NCI-H2171 treated with DMSO at 0.1 percent for 48 hours (cell line): ENCODE measurements at places on chromosomes 1 and 21.

- no peak for DNase-seq
Observed at GRCh38 chr1:116389013-116389412, 16.0 kb downstream of the ATP1A1 start.

GRCh38 chr1:175222296-175222938, 29.8 kb upstream of the KIAA0040 start:
- DNase-seq = no peak

GRCh38 chr1:78088015-78088414, 42.2 kb downstream of the GIPC2 start:
- no peak for DNase-seq

GRCh38 chr1:177302357-177303044, 131.7 kb downstream of the BRINP2 start:
- no peak for DNase-seq

DNA sequence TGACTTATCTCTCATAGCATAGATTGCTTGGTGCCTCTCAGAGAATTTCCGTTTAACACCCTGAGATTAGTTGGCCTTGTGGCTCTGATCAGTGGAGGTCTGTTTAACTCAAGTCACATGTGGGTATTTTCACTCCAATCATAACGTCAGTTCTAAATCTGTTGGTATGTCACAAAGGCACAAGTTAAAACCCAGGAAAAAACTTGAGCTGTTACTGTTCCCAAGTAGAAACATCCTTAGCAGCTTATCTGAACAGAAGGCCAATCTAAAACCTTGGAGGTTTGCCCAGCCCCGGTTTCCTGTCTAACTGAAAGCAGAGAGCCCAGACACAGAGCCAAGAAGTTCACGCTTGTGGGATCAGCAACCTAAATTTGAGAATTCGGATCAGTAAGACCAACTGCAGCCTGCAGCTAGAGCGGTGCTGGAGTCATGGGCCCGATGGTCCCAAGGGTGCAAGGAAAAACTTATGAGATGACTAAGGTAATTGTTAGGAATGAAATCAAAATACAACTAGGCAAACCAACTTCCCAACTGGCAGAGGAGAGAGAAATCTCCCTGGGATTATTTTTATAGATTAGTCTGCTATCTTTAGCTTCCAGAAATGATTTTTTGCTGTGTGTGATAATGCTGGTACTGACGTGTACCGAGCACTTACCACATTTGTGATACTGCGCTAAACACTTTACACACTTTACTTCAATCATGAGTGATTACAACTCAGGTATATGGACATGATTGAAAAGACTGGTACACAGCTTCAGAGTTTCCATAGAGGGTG, 90.2 kb upstream of the C1orf21 start:
- peak; percentile 92 for DNase-seq

DNA sequence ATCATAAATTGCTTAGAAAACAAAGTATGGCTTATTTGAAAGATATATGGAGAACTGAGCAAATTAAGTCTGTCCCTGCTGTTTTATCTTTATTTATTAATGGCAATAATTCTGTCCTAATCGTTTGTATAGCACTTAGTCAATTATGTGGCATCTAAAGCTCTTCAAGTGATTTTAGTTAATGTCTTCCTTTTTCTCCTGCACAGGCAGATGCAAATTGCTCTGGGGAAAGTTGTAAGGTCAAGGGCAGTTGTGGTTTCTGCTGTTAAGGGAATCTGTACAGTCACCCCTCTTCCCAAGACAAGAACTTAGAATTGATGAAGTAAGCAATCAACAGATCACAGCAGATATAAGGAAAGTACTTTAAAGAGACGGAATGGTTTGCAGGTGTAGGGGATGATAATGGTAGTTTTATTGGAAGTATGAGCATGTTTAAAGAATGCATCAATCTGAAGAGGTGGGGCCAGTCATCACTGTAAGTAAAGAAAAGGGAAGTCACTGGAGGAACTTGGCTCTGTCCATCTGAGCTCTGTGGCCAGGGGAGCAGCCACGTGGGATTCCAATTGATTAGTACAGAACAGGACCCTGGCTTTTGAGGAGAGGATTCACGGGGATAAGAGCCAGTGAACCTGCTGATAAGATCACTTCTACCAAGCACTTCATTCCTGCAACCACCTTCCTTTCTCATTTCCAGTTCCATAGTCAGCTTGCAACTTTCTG, 116.0 kb upstream of the KCNJ6 start:
- no peak for DNase-seq

GRCh38 chr1:145977486-145978470, 13.3 kb downstream of the POLR3GL start:
- DNase-seq = peak; percentile 85

DNA sequence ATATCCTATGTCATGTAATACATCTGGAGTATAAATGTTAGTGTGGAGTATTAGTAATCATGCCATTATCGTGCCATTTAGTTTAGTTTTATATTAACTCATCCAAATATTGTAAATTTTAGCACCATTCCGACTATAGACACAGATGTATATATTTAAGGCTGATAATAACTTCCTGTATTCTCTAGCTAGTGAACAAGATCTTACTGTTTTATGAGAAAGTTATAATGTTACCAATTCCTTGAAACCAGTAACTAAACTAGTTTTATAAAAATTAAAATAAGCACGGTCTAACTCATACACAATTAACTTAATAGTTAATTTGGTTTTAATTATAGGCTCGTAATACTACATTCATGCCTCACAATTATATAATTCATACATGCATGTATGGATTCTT, 808.6 kb downstream of the USP25 start:
- no peak for DNase-seq

GRCh38 chr21:28773036-28773435, 219.6 kb downstream of the LTN1 start:
- no peak for DNase-seq

DNA sequence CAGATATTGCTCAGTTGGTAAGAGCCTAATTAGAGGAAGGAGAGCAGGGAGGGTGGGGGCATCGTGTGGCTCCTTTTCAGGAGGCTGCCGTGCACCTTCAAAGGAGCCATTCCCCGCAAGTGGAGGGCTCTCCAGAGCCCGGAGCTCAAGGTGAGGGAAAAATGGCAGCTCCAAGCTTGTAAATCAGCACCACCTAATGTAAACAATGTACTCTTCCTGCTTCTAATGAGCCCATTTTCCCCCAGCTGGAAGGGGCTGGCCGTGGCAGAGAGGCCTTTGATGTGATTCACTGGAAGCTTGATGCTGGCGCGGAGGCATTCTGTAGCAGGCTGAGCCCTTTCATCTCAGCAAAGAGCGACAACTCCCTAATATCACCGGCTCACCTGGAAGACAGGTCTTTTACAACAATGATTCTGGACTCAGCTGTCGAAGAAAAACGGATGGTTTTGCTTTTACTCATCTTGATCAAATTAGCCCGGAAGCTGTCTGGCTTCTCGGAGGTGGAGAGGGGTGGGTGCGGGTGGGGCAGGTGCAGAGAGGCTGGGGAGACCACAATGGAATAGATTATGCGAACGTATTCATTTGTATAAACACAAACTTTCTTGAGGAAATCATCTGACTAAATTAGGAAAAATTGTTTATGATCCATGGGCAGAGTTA, 112.5 kb downstream of the RRAGC start:
- no peak for DNase-seq

- no peak for DNase-seq
Observed at GRCh38 chr1:108114033-108114599, 86.0 kb downstream of the SLC25A24 start.

DNA sequence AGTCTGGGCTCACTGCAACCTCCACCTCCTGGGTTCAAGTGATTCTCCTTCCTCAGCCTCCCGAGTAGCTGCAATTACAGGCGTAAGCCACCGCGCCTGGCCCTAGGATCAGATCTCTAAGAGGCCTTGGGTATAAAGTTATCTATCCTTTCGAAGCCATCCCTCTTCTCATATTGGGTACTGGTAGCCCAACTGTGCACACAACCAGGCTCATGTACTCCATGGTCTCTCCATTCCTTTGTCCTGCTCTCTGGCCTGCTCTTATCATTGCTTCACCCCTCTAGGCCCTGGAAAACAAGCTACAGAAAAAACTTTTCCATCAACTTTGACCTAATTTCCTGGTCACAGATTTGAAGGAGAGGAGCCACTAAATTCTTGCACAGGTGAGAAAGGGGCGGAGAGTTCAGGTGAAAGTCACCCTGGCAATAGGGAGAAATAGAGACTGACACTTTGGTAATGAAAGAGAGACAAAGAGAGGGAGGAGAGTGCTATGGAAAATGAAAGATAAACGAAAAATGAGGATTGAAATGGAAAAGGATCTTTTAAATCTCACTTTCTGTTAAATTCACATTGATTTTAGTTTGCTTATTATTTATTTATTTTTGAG, 6.0 kb downstream of the TXNIP start:
- DNase-seq = peak; percentile 41

DNA sequence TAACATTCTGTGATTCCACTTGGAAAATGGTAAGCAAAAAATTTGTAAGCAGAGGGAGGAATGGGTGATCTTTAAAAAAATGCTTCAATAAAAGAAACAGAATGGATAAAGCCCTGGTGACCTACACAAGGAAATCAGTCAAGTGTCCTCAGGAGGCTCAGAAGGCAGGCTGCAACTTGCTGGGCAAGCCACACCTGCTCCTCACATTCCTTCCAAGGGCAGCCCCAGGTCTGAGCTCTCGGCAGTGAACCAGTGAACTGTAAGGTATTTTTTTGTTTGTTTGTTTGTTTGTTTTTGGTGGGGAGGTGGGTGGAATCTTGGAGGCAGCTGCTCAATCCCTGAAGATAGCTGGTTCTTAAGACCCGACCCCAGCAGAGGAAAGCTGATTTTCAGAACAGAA, 4.4 kb downstream of the TACSTD2 start:
- peak; percentile 66 for DNase-seq

GRCh38 chr1:168801032-168801745, 72.2 kb upstream of the DPT start:
- DNase-seq = no peak

DNA sequence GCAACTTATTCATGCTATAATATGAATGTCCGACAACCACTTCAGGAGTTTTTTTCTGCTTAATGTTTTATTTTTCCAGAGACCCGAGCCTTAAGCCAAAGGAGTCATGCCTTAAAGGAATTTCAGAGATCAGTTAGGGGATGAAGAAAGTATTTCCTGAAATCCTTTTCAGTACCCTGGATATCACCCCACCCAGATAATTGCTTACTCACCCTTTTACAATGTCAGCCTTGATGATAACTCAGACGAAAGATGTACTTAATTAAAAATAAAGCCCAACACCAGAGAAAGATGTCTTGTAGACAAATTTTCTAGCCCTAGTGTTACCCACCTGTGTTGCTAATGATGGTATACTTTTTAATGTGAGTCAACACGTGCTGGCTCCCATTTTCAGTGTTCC, 124.1 kb downstream of the XCL2 start:
- DNase-seq = no peak

DNA sequence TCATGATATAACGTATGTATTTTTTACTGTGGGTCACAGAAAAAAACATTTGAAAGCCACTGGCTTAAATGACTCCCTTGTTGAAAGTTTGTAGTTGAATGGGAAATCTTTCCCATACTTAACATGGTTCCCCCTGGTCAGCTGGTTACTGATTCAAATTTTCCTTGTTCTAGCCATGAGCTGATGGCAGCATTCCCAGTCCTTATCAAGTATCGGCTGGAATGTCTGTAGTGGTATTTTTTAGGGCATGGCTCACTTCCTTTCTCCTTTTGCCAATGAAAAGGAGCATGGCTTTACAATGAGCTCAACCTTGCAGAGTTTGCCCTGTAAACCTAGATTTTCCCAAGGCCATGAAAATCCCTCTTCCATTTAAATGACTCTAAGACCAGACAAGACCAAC, 55.7 kb downstream of the GIPC2 start:
- no peak for DNase-seq

DNA sequence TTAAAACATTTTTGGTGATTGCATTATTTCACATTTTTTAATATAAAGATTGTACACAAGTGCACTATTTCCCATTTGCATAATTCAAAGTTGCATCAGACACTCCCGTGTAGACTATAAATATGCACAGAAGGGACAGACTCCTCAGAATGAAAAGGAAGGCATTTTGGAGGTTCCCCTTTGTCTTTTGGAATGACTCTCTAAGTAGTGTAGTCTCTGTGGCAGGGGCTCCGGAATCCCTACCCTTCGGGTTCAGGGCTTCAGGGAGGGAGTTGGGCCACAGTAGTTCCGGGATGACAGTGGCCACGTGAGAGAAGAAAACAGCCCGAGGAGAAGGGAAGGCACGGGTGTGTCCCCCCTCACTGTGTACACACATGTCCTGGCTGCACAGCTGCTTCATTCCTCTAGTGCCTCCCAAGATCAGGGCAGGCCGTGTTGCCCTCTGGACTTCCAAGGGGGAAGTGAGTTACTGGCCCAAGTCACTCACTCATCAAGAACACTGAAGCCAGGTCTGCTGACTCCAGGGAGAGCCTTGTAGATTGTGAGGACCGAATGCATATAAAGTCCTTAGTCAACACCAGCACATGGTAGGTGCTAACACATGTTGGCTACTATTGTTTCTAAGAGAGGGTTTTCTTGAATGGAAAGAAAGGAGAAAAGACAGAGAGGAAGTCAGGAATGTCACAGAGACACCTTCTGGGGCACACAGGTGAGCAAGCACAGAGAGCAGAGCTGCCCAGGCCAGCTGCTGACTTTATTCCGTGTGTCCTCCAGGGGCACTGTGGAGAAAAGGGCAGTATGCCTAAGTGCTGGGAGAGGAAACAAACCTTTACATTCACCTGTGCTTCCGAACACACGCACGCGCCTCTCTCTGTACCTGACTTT, 39.8 kb downstream of the LHX4 start:
- peak; percentile 19 for DNase-seq

- DNase-seq = no peak
Observed at GRCh38 chr1:41490911-41491310, 6.4 kb upstream of the EDN2 start.

GRCh38 chr1:157380523-157380922, 171.8 kb downstream of the FCRL5 start:
- no peak for DNase-seq

- DNase-seq = no peak
Observed at GRCh38 chr1:223708001-223708359, 4.4 kb upstream of the CAPN2 start.

- DNase-seq = no peak
Observed at GRCh38 chr1:21668232-21668950, 766 bp downstream of the RAP1GAP start.

DNA sequence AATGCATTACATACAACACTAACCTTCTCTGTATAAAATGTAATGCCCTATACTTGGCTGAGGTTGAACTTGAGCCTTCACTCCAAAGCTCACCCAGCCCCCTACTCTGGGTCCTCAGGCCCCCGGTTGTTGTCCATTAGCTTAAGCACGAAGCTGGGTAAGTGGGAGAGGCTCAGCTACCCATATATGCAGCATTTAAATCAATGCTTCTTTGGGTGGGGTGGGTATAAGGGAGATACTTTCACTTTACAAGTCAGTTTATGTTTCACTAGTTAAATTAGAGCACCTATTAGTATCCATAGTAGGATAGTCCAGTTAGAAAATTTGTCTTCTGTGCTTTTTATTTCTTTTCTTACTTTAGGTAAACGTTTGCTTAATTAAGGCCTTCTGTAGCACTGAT, 151.4 kb downstream of the LMX1A start:
- no peak for DNase-seq
